COR-L47 (cell line): ENCODE measurements at places on chromosomes 5 and 9.

- no peak for DNase-seq
Observed at GRCh38 chr5:102627315-102627714, 127.8 kb upstream of the PAM start.

GRCh38 chr9:122055701-122056100 is 37.4 kb downstream of the TTLL11 start:
- no peak for DNase-seq

DNA sequence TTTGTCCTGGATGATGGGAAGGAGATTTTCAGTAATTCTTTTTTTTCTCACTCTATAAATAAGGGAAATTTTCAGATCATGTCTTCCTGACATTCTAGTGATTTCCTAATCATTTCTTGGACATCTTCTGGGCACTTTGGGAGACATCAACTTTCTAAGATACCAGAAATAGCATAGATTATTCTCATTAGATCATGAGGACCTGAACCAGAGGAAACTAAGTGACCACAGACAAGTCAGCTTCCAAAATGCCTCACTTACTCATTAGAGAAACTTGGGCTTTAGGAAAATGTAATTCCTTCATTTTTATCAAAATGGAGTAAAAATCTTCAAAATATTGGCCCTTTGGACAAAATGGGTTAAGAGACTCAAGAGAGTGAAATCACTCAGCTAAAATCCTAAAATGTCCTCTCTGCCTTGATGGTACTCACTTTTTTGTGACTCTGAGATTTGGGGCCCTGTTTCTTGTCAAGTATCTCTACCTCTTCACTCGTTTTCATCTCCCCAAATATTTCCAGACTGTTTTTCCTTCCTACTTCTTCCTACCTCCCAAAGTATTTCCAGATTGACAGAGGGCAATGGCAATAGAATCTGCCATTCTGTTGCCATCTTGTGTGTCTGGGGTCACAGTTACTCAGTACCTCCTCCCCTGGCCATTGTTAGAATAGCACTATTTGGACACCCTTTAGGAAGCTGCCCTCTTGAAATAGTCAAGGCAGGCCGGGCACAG is 194.5 kb downstream of the NR3C1 start:
- DNase-seq, result no peak

GRCh38 chr5:168881427-168882149 is 302.4 kb upstream of the PANK3 start:
- no peak for DNase-seq

GRCh38 chr9:37984672-37985611 is 81.0 kb upstream of the SLC25A51 start:
- DNase-seq, result peak; percentile 89

- no peak for DNase-seq
Observed at GRCh38 chr5:22908586-22908985, 55.4 kb upstream of the CDH12 start.

DNA sequence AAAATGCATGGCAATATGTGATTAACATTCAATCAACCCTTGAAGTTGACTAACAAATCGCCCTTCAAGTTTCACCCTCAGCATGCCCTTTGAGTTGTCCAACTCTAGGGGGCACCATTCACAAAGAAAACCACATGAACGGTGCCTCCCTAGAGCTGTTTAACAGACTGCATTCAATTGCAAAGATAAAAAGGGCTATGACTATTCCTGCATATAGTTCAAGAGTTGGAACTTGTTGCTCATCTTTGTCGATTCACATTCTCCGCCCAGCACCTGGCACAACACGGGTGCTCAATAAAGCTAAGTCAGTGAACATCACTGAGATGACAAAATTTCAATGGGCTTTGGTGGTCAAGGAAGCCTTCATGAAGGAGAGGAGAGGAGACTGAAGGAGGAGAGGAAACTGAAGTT is 69.6 kb upstream of the SLC30A5 start:
- peak; percentile 28 for DNase-seq

GRCh38 chr5:60455589-60455988 is 244.4 kb downstream of the DEPDC1B start:
- no peak for DNase-seq

DNA sequence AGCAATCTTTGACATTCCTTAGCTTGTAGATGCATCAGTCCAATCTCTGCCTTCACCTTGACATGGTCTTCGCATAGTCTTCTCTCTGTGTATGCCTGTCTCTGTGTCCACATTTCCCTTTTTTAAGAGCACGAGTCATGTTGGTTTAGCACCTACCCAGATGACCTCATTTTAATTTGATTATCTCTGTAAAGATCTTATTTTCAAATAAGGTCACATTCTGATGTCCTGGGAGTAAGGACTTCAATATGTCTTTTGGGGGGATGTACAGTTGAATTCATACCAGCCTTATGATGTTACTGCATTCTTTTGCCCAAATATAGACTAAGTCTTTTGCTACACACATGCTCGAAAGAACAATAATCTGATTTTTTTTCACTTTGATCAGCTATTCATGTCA is 6.9 kb downstream of the KCTD16 start:
- DNase-seq, result no peak

DNA sequence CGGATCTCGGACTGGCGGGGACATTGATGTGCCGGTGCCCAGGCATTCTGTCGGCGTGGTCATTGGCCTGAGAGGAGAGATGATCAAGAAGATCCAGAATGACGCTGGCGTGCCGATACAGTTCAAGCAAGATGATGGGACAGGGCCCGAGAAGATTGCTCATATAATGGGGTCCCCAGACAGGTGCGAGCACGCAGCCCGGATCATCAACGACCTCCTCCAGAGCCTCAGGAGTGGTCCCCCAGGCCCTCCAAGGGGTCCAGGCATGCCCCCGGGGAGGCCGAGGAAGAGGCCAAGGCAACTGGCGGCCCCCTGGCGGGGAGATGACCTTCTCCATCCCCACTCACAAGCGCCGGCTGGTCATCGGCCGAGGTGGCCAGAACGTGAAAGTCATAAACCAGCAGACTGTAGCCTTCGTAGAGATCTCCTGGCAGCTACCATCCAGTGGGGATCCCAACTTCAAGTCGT is 106.5 kb upstream of the MTAP start:
- no peak for DNase-seq

DNA sequence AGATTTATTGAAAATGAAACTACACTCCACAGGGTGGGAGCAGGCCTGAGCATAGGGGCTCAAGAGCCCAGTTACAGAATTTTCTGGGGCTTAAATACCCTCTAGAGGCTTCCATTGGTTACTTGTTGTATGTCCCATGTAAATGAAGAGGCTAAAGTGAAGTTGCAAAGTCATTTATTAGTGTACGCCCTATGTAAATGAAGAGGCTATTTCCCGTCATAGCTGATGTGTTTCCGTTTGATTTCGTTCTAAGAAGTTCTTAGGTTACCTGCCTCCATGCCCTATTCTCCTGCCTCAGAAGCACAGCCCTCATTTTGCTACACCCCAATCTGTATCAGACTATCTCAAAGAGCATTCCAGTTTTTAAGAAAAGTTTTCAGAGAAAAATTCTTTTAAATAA is 107.0 kb upstream of the SLC12A2 start:
- DNase-seq, result no peak

- DNase-seq, result no peak
Observed at GRCh38 chr5:157827423-157827822, 31.5 kb downstream of the CLINT1 start.

- no peak for DNase-seq
Observed at GRCh38 chr5:38724301-38725030, 121.3 kb upstream of the OSMR start.
